Stimulated activated CD4-positive, alpha-beta T cell treated with anti-CD3 and anti-CD28 coated beads, Interleukin-4, amount 100 ng/mL, for 24 hours (primary cell): ENCODE measurements at places on chromosomes 16 and 17.
A peak's percentile ranks its signal among the peaks of the same experiment; 100 is the strongest.

GRCh38 chr17:78645421-78646295 is 68.5 kb upstream of the DNAH17 start:
- DNase-seq = peak; percentile 54

GRCh38 chr17:64571746-64572145 is 65.0 kb downstream of the CEP95 start:
- no peak for DNase-seq

DNA sequence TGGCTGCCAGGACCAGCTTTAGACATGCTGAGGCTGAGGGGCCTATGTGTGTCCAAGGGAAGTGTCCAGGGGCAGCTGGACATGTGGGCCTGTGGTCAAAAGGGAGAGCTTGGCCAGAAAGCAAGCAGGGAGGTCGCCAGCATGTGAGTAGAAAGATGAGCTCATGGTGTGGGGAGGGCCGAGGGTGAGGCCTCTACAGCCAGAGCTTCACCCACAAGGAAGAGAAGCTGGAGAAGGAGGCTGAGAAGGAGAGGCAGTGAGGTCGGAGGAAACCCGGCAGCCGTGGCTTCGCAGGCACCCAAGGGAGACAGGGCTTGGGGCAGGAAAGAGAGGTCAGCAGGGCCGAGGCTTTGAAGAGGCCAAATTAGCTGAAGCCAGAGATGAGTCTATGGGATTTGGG is 4.0 kb upstream of the HSD11B2 start:
- no peak for DNase-seq

DNA sequence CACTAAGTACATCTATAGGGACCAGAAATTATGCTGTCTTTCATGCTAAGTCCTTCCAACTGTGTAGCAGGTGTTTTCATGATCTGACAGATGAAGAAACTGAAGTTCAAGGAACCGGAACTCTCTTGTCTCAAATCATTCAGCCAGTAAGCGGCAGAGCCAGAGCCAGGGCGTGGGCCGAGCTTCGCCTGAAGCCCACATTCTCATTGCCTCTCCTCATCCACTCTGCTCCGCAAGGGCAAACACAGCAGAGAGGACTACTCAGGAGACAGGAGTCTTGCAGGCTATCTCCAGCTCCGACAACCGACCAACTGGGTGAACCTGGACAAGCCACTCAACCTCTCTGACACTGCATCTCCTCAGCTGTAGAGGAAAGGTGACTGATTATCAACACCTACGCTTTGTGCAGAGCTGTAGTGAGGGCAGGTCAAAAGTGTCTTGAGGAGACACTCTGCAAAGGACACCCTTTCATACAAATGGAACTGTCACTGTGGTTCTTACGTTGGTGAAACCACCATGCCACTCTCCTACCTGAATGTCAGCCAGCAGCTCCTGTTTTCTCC is 72.9 kb downstream of the CYTH1 start:
- DNase-seq = no peak

- DNase-seq = peak; percentile 6
These were observed 501 bp upstream of the AP2B1 start for GRCh38 chr17:35586569-35587073.

DNA sequence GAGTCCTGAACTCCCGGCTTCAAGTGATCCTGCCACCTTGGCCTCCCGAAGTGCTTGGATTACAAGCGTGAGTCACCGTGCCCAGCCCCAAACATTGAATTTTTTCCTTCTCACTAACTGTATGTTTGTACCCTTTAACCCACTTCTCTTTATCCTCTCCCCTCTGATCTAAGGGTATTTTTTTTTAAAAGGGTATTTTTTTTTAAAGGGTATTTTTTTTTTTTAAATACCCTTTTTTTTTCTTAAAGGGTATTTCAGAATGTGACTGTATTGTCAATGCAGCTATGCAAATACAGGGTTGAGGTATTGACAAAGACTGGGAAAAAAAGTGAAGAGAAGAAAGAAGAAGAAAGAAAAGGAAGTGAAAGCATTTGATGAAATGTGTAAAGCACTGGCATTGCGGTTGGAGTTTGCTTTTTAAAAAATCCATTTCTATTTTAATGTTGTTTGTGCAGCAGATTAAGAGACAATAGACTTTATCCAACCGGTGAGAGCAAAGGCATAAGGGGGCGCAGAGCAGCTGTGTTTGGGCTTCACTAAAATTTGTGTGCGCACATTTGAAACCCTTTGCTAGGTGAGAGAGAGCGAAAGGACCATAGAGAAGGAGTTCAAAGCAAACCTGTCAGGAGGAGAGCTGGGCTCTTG is 42.4 kb downstream of the SYT17 start:
- no peak for DNase-seq

DNA sequence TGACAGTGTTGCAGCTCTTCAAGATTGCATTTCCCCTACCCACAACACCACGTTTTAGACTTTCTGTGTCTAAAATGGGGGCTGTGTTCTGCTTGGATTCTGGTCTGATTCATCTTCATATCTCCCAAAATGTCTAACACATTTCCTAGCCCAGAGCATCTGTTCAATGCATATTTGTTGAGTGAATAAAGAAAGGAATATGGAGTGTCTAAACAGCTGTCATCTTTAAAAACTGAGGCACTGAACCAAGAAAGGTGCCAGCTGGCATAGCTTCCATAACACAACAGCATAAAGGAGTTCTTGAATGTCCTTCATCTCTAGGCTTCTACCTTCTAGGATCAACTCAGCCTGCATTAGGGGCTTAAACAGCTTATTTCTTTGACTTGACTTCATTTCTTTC is 67.4 kb downstream of the CDH11 start:
- no peak for DNase-seq

DNA sequence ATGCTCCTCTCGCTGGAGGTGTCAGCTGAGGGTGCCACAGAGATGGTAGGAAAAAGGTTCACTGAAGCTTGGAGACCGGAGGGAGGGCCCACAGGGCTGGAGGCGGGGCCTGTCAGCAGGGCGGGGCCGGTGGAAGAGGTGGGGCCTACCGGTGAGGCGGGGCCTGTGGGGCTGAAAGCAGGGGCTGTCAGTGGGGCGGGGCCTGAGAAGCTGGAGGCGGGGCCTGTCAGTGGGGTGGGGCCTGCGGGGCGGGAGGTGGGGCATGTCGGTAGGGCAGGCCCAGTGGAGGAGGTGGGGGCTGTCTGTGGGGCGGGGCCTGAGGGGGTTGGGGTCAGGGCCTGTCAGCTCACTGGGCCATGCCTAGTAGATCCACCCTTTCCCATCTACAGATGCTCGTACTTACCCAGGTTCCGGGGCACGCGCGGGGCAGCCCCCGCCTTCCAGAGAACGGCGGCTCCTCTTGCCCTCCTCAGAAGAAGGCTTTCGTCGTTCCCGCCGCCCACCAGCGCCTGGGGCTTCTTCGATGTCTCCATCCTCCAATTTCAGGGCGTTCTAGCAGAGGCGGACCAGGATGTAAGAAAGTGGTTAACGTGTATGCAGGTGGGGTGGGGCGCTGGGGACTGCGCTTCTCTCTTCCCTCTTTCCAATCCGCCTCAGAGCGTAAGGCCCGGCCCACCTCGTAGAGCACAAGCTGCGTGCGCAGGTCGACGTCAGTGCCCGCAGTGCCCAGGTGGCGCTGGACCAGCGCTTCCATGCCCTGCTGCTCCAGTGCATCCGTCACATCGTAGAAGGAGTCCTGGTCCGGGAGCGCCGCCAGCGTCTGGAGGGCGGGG is 9.8 kb downstream of the TMEM208 start:
- peak; percentile 80 for DNase-seq

GRCh38 chr16:53922807-53923571 is 219.0 kb downstream of the FTO start:
- no peak for DNase-seq

DNA sequence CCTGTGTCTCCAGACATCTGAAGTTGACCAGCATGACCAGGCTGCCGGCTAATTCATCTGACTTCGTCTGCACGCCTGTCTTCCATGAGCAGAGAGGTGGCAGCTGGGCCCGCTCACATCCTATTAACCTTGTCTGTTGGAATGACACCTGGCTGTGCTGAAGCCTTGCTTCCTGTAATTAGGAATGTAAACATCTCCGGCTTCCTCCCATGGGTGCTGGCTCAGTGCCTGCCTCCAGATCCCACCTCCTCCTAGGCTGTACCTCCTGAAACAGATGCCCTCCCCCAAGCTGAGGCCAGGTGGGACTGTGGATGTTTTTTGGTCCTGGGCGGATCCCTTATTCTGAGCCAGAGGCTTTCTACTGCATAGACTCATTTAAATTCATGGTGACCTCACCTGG is 296.3 kb downstream of the HS3ST4 start:
- DNase-seq = no peak

DNA sequence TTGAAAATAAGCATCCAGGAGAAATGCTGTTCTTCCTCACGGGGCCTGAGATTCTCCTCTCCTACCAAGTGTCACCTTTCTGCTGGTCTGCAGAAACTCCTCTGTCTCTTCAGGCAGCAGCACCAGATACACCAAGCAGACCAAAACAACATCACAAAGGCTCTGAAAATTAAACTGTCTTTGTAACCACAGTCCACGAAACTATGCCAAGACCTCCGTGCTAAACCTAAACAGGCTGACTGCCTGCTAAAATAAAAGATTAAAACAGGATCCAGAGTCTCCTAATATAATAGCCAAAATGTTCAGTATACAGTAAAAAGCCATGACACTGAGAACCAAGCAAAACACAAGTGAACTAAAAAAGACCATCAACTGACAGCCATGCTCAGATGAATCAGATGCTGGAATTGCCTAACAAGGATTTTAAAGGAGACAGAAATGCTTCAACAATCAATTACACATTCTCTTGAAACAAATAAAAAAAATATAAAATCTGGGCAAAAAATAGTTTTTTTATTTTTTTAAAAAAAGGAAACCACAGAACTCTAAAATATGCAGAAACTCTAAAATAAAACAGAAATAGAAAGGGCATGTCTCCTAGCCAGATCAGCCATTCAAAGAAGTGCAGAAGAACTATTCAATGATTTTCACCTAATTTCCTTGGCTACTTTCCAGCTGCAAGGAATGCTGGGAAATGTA is 50.3 kb upstream of the TOX3 start:
- DNase-seq = no peak

- DNase-seq = peak; percentile 18
These were observed 412 bp downstream of the EPN2 start for GRCh38 chr17:19237389-19238166.

GRCh38 chr16:79329166-79329521 is 271.4 kb downstream of the MAF start:
- no peak for DNase-seq
